ENCODE measurements at places on chromosomes 1 and 21.

DNA sequence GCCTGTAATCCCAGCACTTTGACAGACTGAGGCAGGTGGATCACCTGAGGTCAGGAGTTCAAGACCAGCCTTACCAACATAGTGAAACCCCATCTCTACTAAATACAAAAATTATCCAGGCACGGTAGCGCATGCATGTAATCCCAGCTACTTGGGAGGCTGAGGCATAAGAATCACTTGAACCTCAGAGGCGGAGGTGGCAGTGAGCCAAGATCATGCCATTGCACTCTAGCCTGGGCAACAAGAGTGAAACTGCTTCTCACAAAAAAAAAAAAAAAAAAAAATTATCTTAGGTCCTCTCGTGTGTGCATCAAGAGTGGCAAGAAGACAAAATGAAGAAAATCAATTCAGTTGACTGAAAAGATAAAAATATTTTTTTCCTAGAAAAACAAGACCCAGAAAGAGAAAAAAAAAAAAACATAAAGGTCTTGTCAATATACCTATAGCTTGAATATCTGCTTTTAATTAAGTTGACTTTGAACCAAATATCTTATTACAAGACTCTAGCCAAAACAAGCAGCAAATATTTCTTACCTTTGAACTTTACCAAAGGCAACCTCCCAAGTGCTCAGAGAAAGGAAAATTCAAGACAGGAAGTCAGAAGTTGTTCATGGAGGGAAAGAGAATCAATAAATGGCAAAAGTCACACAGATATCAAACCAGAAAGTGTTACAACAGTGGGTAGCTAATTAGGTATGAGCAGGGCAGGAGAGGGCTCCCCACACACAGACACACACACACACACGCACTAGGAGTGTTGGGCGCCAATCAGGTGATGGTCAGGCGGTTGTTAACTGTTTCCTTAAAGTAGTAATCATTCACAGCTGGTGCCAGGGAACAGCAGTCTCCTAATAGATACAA lies 29.6 kb downstream of the ITLN2 start:
- DNase-seq = no peak

DNA sequence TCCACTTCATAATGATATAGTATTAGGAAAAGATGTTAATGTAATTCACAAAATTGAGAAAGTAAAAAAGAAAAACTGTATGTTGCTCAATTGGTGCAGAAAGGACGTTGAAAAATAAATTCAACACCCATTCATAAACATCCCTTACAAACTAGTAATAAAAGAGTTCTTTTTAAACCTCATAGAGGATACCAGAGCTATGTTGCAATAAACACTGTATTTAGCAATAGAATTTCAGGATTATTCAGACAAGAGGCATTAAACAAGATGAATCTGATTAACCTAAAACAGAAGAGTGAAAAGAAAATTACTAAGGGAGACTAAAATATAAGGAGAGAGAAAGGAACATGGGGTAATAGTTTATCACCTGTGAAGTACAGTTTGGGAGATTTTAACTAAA lies 154.8 kb downstream of the NTPCR start:
- no peak for DNase-seq

GRCh38 chr1:115230281-115230680 lies 107.8 kb downstream of the NGF start:
- no peak for DNase-seq

DNA sequence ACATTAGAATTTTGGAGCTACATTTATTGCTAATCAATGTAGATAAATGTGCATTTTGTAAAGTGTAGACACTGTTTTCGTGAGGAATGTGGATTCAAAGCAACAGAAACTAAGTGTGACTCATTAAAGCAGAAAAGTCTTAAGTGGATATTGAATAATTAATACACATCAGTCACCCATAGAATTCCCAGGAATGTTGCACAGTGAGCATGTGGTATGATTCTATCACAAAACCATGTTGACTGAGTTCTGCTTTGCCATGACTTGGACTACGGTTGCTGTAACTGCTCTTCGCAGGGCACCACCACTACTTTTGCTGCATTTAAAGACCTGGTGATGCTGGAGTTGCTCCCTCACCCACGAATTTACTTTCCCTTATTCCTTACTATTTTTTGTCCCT lies 471.8 kb downstream of the KCNT2 start:
- DNase-seq = no peak

DNA sequence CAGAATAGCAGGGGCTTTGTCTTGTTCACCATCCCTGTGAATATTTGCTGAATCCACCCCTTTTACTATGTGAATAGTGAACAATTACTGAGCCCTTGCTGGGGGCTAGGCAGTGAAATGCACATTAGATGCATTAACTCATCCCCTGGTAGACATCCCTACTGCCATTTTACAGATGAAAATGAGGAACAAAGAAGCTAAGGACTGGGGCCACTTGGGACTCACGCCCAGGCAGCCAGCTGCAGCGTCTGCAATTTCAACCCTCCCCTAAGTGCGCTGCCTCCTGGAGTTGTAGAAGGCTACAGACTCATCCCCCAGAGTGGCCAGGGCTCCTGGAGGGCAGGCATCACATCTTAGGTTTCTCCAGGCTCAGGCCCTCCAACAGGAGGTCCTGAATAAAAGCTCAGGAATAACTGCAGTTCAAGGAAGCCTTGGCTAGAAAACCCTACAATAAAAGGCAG lies 31.6 kb downstream of the CAPZB start:
- no peak for DNase-seq

DNA sequence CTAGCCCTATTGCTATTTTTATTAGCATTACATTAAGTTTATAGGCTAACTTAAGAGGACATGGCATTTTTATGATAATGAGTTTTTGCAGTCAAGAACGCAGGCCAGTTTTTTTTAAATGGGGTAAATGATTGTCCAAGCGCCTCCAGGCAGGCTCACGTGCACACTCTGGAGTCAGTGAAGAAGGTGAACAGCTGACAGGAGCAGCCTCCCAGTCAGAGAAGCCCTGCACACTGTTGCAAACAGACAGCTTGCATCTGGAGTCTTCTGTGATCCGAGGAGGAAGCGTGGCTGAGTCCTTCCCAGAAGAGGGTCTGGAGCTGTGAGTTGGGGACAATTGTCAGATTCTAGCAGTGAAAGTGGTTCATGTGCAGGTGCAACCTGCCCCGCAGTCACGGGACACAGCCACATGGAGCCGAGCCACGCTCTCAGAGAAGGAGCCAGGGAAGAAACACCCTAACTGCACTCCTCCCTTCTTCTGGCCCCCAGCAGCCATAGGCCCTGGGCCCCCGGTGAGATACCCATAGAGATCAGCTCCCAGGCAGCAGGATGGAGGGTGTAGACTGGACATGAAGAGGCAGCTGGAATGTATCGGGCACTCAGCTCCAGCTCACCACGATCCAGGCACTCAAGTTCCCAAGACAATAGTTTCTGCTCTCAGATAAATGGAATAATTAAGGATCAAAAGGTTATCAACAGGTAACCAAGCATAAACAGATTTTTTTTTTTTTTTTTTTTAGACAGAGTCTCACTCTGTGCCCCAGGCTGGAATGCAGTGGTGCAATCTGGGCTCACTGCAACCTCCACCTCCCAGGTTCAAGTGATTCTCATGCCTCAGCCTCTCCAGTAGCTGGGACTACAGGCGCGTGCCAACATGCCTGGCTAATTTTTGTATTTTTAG lies 26.4 kb downstream of the CAPN2 start:
- peak; percentile 35 for DNase-seq

GRCh38 chr21:38326899-38327298 lies 70.1 kb downstream of the KCNJ15 start:
- DNase-seq = no peak

DNA sequence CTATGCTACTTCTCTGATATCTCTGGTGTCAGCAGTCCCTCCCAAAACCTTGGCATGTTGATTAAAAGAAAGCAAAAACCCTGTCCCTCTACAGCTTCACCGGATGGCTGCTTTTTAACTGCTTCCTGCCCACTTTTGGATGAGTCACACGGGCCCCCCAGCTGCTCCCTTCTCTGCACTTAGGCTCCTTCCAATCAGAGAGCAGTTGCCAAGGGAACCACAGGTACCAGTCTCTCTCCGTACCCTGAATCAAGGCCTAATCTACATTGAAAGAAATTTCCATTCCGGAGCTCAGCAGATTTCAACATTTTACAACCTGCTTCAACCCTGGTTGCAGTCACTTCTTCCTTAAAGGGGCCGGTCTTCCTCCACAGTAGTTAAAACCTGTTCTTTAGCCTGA lies 70.6 kb upstream of the GJB5 start:
- DNase-seq = no peak

DNA sequence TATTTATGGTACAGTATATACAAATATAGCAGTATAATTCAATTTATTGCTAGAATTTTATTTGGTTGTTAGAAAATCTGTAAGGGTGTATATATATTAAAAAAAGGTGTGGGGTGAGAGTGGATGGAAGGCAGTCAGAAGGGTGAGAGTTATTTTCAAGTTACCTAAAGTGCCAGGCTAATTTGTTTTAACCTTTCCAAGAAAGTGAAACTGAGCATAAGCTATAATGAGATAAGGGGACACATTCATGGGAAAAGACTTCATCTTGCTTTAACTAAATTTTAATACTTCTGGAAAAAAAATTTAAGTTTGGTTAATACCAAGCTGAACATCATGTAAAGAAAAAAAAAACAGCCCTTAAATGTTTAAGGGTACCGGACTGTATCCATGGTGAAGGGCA lies 4.9 kb downstream of the TEX38 start:
- no peak for DNase-seq

DNA sequence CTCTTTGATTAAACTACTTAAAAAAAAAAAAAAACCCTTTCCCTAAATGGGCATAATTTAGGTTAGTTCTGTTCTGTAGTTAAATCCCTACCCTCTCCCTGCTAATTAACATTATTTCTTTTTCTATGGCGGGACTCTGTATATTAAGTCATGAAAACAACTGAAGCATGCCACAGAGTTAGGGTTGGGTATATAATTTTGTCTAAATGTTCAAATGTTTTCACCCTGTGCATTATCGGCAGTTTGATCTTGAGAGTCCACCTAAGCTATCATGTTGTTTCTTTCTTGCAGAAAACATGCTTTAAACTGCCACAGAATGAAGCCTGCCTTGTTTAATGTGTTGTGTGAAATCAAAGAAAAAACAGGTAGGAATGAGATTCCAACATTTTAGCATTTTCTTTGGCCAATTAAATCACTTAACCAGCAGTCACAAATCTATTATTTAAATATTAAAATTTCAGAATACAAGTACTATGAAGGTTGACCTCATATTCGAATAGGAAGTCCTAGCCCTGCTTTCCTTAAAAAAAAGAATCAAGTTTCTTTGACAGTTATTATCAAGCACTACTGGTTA lies 4.0 kb downstream of the PBX1 start:
- DNase-seq = no peak

DNA sequence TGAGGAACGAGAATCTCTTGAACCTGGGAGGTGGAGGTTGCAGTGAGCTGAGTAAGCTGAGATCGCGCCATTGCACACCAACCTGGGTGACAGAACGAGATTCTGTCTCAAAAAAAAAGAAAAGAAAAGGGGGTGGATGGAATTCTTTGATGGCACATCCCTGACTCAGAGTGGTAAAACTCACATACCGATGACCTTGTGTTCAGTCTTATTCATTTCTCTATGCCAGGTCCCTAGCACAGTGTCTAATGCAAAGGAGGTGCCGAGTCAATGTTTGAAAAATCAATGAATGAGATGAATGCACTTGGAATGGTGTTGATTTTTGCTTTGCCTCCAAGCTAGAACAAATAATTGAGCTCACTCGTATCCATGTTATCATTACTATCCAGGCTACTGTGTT lies 18.5 kb upstream of the FAM20B start:
- no peak for DNase-seq

GRCh38 chr1:96580920-96581319 lies 140.7 kb upstream of the PTBP2 start:
- no peak for DNase-seq

All from right hindlimb (tissue), 1 donor.